ENCODE measurements at places on chromosomes 2 and 18.

GRCh38 chr2:12705742-12706141 is 11.0 kb upstream of the TRIB2 start:
- peak; percentile 26 for DNase-seq

DNA sequence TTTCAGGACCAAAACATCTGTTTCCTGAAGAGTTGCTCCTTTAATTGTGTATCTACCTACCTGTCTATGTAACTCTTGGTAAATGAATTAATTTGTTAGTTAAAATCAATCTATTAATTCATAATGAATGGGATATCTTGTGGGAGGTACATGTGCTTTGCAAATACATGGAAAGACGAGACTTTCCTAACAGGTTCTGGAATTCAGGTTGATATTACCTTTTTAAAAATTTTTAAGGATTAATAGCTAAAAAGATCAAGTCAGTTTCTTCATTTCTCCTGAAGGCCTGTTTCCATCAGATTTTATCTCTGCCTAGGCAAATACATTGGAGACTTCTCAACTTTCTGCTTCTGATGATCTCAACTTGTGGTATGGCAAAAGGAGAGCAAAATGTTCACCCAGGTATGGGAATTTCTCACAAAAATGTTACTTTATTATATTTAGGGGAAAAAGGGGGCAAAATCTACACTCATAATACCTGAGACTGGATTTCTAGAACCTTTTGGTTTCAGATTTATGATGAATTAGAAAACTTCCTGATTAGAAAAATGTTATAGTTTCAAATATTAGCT is 7.4 kb downstream of the TFPI start:
- DNase-seq, result no peak

DNA sequence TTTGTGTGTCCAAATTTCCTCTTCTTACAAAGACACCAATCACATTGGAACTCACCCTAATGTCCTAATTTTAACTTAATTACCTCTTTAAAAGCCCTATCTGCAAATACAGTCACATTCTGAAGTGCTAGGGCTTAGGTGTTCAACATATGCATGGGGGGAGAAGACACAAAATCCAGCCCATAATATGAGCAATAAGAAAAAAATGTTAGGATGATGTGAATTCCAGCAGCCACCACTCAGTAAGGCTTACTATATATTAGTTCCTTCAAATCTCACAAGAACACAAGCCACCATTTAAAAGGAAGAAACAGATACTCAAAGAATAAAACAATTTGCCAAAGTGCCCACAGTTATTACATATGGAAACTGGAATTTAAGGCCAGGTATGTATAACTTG is 285.7 kb downstream of the EPHA4 start:
- DNase-seq, result no peak

- DNase-seq, result no peak
Measured at GRCh38 chr18:77001979-77002378, 130.6 kb downstream of the MBP start.

GRCh38 chr2:18208956-18209355 is 330.5 kb downstream of the KCNS3 start:
- no peak for DNase-seq
